Cardiac septum (tissue), 1 donor: ENCODE measurements at places on chromosomes 2 and 18. TPM values are rescaled to one million over a fixed set of nuclear protein-coding genes. Genes with fewer than 3 reads are reported as not detected.

- DNase-seq, result no peak
Measured at GRCh38 chr2:12091201-12091806, 344.9 kb downstream of the LPIN1 start.

- no peak for DNase-seq
Measured at GRCh38 chr2:101388232-101388631, 929 bp upstream of the CREG2 start.

The TGFA gene
- 0.73 TPM for total RNA-seq

The IFT172 gene
- total RNA-seq, result 18.7 TPM
